ENCODE measurements at places on chromosomes 5 and 9.

DNA sequence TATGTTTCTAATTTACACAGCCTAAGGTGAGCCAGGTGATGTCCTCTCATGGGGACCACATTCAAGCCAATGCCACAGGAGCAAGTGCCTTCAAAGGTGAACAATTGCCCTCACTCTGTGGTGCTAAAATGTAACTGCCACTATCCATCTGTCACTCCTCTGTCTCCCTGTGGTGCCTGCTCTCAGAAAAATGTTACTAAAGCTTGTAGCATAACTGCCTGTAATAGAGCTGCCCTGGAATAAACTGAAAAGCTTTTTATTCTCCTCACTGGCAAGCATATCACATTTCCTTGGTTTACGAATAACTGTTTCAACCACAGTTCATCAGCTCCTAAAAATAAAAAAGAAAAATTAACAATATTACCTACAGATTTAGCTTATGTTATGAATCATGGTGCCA, 142.4 kb downstream of the ST8SIA4 start:
- no peak for DNase-seq

- DNase-seq = no peak
These were observed 376.4 kb downstream of the KCTD16 start for GRCh38 chr5:144547098-144547499.

DNA sequence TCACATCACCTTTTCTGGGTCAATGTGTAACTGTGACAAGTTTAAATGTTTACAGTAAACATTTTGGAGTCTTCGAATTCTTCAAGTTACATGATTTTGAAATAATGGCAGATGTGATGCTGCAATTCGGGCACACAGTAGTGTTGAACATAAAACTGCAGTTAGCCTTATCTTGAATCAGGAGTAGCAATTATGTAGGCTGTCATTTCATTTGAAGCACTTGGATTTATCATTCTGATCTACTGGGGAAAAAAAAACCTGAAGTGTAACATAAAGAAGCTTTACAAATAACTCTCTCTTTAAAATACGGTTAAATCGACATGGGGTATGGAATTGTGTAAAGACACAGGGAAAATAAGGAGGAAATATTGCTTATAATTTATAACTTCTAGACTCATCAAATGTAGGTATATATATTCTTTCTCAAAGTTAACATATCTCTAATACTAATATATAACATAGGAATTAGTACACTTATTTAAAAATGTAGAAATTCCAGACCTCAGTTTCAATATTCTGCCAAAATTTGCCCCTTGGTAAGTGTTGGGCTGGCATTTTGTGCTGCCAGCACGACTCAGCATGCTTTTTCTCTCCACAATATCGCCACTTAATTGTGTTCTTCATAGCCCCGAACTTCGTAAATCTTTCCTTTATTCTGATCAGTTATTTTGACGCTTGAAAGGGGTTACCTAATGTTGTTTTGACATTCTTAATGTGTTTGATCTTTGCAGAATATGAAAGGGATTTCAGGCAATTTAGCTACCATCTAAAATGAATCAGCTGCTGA, 226.7 kb downstream of the PRR16 start:
- DNase-seq = no peak

- DNase-seq = no peak
These were observed 258.6 kb downstream of the FSTL4 start for GRCh38 chr5:133353741-133354140.

DNA sequence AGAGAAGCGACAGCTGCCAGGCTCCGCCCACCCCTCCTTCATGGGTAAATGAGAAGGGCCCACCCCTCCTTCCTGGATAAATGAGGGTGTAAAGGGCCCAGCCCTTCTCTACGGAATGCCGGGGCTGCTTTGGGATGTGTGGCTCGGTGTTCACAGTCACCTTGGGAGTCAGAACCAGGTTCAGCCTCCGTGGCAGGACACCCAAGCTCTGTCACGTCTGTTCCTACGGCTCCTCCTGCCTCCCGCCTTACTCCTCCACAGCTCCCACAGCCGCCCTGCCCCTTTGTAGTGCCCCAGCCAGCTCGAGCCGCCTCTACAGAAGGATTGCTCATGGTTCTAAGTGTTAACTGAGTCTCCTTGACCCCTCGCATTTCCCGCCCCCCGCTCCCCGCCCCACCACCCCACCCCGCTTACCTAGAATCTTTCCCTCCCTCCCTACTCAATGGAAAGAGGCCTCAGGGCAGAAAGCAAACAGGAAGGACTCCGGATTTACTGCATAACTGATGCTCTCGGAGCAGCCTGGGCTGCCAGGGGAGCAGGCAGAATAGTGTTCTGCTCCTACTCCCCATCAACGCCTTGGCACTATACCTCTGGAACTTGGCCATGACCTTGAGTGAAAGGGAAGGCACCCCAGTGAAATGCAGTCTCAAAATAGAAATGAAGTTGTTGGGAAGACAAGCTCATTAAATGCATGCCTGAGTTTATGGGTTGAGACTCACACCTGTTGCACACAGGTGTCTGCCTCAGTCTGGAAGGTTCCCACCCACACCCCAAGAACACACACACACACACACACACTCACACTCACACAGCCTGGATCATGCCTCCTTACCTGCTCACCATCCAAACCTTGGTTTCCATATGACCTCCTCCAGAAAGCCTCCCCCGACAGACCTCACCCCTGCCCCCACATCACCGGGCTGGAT, 59.6 kb downstream of the NEURL1B start:
- DNase-seq = peak; percentile 49

DNA sequence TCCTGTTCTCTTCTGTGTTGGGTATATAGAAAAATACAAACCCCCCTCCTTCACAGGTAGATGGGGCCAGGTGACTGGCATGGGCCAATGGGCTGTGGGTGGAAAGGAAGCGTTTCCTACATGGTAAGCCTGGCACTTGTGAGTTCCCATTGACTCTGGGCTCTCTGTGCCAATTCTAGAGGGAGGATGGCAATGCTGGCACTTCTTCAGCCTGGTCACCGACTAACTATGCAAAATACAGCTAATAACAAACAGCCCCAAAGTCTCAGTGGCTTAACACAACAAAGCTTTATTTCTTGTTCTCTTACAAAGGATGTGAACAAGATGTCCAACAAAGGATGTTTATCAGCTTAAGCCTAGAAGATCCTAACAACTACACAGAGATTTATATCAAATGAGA, 258.1 kb downstream of the SYK start:
- no peak for DNase-seq

DNA sequence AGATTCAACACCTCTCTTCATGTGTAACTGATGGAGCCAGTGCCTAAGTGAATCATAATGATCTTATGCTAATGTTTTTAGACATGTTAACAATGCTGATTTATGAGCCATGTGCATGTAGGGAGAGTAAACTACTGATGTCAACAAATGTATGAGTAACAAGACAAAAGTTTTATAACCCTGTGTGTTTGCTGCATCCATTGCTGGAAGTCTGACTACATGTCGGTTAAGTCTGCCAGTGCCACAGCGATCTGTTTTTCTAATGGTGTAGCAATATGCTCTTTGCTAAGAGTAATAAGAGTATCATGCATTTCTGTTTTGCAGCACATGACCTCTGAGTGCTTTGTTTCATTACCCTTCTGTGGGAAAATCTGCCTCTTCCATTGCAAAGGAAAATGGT, 26.4 kb upstream of the TMOD1 start:
- DNase-seq = no peak

DNA sequence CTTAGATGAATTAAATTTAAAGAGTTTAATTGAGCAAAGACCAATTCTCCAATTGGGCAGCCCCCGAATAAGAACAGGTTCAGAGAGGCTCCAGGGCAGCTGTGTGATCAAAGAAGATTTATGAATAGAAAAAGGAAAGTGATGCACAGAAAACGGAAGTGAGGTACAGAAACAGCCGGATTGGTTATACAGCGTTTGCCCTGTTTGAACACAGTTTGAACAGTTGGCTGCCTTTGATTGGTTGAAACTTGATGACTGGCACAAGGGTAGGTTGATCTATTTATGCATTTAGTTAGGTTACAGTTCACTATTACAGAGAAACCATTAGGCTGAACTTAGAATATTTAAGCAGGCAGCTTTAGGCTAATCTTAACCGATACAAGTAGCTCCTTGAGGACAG, 29.5 kb downstream of the NIM1K start:
- no peak for DNase-seq

GRCh38 chr5:1104327-1105006, 7.4 kb downstream of the SLC12A7 start:
- DNase-seq = no peak

- DNase-seq = peak; percentile 21
These were observed at the start of gene TGFBI for GRCh38 chr5:136028782-136029742. TGFBI (plus strand) TSS chr5:136028988; CDS start chr5:136029056, 68 bp downstream.

GRCh38 chr5:132000677-132001453, 10.6 kb downstream of the ACSL6 start:
- DNase-seq = no peak

GRCh38 chr5:119895066-119895465, 265.7 kb downstream of the FAM170A start:
- DNase-seq = no peak

DNA sequence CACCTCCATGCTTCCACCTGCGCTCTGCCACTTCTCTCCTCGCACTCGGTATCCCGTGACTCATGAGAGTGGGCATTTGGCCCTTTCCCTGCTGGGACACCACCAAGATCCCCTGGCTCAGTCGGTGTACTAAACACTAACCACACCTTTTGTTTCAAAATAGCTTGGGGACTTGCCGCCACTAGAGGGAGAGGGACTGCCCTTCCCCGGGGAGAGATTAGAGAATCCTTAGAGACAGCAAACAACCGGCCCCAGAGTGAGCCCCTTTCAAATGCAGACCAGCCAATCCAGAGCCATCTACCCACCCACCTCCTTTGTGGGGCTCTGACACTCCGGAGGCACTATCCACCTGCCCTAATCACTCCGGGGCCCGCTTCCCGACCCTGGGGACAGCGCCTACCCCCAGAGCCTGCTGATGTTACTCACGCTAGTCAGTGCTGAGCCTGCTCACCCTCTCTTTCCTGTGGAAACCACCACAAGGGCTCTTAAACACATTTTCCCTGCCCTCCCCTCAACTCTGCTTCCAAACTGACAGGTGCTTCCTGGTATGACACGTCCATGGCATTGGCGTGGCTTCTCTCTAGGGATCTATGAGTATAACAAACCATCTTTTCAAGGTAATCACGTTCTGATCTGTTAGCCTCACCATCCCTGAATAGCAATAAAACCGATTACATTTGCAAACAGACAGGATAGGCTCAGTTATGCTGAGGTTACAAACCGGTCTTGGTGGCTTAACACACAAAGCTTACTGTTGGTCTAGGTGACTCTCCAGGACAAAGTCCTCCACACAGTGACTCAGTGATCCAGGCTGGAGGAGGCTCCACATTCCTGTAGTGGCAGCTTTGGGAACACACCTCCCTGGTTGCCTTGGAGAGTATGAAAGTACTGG, 180.1 kb upstream of the MVB12B start:
- DNase-seq = peak; percentile 71

GRCh38 chr9:129283291-129283691, 105.2 kb upstream of the IER5L start:
- DNase-seq = no peak

DNA sequence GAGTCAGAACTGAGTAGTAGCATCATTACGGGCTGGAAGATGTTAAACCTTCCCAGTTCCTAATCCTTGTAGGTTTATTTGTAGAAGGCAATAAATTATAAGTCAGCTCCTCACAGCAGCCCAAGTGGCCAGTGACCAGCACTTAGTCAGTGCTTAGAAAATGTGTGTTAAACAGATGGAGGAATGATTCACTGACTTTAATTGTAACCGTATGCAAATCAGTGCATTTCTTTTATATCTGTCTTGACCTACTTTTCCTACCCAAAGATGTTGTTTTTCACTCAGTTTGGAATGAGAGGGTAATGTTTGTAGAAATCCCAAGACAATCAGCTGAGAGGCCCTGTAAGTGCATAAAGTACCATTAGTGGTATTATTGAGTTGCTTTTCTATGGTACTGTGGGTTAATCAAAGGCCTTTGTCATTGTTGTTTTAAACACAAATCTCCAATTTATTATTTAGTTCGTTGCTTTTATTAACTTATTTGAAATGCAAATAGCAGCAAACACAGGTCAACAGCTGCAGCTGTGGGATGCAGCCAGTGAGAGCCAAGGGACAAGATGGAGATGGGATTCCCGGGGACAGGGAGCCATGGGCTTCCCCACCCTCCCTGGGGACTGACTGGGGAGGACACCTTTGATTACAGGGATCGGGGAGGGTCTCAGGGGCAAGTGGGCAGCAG, 49.8 kb downstream of the MAP1B start:
- DNase-seq = no peak

GRCh38 chr5:149885513-149885912, 59.1 kb downstream of the PDE6A start:
- no peak for DNase-seq

- no peak for DNase-seq
These were observed 146.5 kb downstream of the MEF2C start for GRCh38 chr5:88736494-88736893.

- no peak for DNase-seq
These were observed 139.2 kb upstream of the ATP10B start for GRCh38 chr5:160991205-160991604.

GRCh38 chr5:88673253-88674105, 209.5 kb downstream of the MEF2C start:
- DNase-seq = peak; percentile 16

DNA sequence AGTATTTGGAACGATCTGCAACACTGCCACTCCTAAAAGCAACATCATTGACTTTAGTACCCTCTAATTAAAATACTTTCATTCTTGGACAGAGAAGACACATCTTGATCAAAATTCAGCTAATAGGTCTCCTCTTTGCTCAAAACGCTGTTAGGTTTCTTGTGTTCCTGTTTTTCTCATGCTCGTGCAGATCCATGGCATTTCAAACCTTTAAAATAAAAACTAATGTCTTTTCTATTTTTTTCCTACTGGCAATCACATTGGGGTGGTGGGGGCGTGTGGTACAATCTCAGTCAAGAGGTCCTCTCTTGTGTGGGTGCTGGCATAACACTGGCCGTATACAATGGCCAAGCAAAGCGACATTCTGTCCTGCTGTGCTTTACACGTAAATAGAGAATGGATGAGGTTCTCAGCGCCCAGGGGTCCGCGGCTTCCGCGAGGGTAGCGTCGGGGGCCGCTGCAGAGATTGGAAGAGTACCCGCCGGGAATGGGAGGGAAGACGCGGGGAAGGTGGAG, 315 bp upstream of the GPR150 start:
- peak; percentile 5 for DNase-seq

DNA sequence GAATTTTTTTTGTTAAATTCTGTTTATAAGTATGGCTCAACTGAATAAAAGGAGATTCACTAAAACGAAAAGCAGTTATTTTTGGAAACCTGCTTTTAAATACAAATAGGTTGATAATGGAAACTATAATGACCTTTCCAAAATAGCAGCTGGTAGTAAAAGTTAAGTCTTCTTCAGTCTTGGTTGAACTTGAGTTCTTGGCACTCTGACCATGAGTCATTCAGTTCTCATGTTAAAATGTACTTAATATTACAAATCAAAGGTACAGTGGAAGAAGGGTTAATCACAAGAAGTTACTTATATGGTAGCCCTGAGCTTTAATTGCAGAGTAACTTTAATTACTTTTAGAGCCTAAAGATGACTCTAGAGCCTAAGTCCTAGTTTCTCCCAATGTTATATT, 62.1 kb downstream of the KLF9 start:
- DNase-seq = no peak

DNA sequence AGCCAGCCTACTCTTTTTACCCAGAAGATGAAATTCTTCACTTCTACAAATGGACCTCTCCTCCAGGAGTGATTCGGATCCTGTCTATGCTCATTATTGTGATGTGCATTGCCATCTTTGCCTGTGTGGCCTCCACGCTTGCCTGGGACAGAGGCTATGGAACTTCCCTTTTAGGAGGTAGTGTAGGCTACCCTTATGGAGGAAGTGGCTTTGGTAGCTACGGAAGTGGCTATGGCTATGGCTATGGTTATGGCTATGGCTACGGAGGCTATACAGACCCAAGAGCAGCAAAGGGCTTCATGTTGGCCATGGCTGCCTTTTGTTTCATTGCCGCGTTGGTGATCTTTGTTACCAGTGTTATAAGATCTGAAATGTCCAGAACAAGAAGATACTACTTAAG, 16.6 kb downstream of the OCLN start:
- no peak for DNase-seq

All from NCI-H510A treated with DMSO at 0.1 percent for 48 hours (cell line).